CD8-positive, alpha-beta T cell (primary cell): ENCODE measurements at places on chromosomes 11 and 22.

GRCh38 chr22:49368976-49369725 is 458.5 kb downstream of the BRD1 start:
- no peak for DNase-seq

DNA sequence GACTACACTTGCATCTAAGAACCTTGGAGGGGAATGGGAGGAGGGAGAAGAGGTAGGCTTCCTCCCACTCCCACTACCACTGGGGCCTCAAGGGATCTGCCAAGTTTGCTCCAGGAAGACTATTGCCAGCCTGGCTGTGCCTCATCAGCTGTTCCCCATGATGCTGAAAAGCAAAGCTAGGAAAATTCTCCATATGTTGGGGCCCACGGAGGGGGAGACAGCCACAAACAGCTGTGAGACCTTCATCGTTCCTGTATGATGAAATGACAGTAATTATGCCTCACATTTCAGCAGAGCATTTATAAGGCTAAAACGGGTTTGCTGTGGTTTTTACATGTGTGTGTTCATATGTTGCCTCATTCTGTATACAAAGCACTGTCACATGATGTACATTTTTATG is 6.7 kb downstream of the DSCAML1 start:
- no peak for DNase-seq

GRCh38 chr11:792873-793272 is 3.0 kb upstream of the CEND1 start:
- no peak for DNase-seq

DNA sequence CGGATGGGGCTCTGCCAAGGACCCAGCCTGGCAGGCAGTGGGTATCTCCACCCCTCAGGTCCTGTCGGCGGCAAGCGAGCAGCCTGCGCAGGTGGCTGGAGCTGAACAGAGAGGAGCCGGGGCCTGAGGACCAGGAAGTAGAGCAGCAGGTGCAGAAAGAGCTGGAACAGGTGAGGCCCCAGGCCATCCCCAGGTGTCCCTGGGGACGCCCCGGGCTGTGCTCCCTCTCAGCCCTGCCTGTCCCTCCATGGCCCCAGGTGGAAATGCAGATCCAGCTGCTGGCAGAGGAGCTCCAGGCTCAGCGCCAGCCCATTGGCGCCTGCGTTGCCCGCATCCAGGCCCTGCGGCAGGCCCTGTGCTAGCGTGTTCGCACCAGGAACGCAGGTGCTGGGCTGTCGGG is 44.0 kb downstream of the PISD start:
- DNase-seq, result no peak

GRCh38 chr11:27837895-27838563 is 137.8 kb upstream of the BDNF start:
- DNase-seq, result no peak

DNA sequence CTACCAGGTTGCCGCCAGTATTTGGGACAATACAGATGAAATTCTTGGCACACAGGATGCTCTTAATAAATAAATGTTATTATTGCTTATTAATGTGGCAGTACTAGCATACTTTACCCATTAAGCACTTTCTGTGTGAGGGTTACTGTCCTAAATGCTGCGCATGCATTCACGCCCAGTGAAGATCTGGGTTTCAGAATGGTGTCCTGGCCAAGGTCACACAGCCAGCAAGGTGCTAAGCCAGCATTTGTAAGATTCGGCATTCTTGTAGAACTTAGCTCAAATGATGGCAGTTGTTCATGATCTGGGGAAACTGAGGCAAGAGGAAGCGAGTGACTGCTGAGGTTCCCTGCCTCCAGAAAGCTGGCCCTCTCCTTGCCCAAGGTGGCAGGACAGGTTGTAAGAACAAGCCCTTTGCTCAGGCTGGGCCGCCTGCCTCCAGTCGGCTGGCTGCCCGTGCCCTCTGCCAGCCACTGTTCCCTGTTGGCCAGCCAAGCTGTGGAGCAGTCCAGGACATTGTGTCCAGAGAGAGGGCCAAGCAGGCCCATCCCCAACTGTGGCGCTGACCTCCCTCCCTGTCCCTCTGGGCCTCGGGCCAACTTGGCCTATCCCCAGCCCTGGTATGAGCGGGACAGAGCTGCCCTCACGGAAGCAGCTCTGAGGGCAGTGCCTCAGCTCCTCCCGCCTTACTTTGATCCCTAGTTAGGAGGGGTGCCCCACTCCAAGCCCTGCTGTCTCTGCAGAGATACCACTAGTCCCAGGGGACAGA is 28.8 kb downstream of the TOB2 start:
- DNase-seq, result no peak

GRCh38 chr22:24824915-24825314 is 18.9 kb downstream of the SGSM1 start:
- DNase-seq, result no peak

DNA sequence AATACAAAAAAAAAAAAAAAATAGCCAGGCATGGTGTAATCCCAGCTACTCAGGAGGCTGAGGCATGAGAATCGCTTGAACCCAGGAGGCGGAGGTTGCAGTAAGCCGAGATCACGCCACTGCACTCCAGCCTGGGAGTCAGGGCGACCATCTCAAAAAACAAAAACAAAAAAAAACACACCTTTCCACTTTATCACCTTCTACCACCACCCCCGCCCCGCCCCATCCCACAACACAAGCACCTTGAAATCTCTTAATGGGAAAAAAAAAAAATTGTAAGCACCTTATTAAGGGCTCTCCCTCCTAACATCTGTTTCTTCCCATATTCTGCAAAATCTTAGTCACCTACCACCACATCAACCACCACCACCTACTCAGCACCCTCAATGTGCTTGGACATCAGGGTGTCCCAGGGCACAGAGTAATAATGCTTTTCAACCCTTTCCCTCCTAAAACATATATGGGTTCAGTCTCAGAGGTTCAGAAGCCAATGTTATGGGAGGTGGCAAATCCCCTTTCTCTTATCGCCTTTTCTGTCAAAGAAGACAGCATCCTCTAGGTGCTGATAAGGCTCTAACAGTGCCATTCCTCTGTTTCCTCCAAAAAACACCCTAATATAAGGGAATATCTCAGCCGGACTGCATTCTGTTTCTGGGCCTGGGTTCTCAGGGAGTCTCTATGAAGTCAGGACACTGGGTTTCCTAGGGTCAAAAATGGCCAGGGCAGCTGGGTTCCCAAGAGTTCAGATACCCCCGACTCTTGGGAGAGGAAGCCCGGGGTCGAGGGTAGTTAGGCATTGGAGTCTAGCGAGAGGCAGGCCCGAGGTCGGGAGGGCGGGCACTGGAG is 718 bp downstream of the INTS5 start:
- no peak for DNase-seq

DNA sequence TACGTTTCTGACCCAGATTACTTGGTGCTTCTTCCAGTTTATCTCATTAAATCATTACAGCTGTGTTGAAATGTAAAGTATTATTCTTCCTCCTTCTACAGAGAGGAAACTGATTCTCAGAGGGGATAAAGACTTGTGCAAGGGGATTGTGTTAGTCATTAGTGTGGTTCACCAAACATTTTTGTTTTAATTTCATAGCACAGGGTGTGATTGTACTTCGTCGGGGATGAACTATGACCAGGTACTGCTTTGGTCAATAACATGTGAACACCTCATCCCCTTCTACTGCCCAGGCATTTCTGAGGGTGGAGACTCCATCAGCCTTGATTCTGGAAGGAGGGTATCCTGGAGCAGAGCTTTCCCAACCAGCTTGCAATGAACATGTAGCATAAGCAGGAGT is 120.2 kb upstream of the ALX4 start:
- no peak for DNase-seq

DNA sequence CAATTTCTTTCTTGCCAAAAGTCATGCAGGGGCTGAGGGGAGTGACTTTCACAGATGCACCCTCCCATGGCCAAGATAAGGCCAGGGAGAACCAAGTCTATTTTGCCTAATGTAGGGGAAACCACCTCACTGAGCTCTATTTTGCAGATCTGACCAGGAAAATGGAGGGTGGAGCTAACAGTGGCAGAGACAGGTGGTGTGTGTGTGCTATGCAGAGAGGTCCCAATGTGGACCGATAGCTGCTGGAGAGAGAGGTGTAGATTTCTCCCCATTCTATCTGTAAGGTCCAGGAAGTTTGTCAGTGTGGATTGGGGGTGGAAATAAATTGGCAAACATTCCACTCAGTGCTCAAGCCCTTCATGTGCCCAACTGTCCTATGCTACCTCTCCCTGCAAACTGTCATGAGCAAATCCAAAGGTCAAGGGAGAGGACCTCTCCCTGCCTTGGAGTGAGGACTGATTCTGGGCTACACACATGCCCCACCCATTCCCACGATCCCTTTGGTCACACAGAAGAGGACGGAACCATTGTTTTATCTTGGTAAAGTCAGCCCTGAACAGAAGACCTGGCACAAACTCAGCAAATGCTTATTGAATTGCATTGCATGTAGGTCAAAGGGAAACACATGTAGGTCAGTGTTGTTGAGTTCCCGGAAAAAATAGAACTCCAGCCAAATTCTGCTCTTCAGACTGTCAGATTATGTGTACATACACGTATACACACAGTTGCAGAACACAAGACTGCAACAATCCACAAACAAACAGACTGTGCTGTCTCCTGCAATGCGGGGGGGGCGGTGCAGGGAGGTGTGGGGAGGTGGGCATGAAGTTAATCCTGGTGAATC is 65.9 kb downstream of the C11orf58 start:
- no peak for DNase-seq

DNA sequence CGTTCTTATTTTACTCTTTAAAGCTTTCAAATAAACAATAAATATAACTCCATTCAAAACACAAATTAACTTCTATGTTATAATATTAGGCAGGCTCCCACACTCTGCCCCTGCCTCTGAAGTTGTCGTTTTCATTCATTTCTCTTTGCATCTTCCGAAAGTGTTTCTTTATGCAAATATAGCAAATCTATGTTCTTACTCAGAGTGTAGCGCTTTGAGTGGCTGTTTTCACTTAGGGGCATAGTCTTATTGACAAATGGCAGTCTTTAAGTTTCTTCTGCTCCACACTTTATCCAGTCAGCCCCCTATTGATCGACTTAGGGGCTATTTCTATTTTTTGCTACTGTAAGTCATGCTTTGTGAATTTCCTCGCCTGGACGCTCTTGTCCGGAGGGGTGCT is 45.3 kb upstream of the RTL6 start:
- DNase-seq, result no peak

DNA sequence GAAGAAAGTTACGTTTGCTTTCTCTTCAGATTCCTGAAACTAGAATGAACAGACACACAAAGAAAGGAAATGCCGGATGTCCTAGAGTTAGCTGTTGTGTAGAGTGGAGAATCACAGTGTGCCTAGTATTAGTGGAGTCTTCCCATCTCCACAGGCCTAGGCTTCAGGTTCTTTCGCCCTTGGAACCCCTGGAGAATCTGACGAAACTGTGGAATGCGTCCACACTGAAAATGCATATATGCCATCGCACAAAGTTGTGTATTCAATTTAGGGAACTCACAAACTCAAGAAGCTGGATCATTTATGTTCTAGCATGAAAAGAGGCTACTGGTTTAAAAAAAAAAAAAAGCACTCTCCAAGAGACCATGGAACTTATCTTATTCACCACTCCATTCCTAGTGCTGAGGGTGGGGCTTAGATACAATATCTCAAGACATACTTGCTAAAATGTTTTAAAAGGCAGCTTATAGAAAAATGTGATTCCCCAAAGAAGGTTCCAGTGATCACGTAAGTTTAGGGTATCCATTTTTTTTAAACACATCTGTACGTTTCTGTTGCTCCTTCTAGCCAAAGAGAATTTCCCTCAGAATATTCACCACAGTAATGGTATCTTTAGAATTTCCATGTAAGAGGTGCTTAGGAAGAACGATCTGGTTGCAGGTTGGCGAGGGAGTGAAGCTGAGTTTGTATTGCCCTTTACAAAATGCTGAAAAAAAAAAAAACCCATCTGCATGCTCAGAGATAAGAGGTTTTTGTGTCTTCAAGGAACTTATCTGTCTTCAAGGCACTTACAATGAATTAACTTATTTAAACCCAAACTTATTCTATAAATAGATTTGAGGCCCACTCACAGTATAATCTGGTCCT is 20.0 kb downstream of the MAML2 start:
- no peak for DNase-seq

DNA sequence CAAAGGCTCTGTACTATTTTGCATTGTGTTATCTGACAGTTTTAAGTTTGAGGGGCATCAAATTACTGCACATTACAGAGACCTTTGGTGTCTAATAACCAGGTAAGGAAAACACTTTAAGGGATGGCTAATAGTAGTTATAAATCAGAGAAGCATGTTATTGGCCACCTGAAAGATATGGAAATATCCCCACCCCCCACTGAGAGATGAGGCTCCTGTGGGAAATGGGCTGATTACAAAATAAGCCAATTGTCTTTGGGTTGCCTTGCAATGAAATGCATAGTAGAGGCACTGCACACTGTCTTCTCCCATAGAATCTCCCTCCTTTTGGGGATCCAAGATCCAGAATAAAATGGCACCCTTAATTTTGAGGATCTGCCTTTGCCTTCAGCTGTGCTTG is 91.0 kb downstream of the IGLL5 start:
- DNase-seq, result no peak

- DNase-seq, result no peak
Measured at GRCh38 chr11:117219455-117219854, 12.4 kb downstream of the PCSK7 start.

- DNase-seq, result no peak
Measured at GRCh38 chr11:134181707-134182106, 42.1 kb downstream of the NCAPD3 start.

DNA sequence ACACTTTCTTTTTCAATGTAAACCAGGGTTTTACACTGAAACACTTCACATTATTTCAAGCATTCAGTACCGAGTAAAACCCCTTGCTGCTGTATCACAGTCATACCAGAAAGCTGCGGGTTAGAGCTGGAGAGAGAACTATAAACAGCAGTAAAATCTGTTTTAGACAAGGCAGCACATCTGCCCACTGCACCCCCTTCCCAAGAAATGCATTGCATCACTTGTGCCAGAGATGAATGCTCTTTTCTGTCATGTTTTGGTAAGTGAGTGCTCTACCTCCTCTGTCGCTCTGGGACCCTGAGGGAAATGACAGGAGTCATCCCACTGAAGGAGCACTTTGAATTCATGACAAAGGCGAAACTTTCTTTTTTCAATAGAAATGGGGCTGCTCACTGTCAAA is 107.2 kb downstream of the MAML2 start:
- no peak for DNase-seq

DNA sequence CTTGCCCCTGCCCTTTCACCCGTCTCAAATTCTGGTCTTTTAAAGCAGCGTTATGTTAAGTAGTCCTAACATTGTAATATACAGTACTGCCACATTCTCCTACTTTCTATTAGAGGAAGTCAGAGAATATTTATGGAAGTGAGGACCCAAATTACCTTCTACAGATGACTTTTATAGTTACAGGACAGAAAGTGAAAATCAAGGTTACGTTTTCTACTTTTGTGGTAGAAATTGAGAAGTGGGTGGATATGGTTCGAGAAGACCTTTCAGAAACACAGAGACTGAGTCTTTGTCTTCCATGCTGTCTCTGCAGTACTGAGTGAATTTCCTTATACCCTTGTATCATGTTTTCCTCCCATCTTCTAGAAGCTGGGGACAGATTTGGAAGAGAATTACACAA is 17.1 kb downstream of the SC5D start:
- DNase-seq, result no peak

GRCh38 chr11:210122-210802 is 2.8 kb downstream of the RIC8A start:
- DNase-seq, result no peak
